ENCODE measurements at places on chromosomes 16 and 17.

DNA sequence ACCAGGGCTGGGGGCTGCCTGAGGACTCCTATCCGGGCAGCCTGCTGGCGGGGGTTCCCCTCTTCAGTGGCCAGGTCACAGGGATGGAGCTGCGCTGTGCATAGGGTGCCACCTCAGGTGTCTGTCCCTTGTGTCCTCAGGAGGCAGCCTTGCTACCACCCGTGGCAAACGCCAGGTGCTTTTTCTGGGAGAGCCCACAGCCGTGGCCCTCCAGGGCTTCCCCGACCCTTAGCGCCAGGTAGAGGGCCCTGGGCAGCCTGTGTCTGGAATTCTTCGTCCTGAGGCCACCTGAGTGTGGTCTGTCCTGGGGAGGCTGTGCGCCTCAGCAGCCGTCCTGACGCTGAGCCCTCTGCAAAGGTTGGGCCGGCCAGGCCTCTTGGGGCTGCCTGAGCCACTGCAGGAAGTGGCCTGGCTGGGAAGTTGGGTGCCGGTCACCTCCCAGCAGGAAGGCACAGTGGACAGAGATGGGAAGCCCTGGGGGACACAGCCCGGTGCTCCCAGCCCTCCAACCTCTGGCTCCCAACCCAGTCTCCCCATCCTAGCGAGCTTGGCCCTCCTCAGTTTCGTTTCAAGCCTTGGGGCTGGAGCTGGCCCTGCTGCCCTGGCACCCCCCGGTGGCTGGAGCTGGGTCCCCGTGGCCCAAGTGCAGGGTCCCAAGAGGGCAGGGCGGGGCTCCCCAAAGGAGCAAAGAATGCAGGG lies 7.6 kb upstream of the BAIAP3 start:
- DNase-seq, result no peak

DNA sequence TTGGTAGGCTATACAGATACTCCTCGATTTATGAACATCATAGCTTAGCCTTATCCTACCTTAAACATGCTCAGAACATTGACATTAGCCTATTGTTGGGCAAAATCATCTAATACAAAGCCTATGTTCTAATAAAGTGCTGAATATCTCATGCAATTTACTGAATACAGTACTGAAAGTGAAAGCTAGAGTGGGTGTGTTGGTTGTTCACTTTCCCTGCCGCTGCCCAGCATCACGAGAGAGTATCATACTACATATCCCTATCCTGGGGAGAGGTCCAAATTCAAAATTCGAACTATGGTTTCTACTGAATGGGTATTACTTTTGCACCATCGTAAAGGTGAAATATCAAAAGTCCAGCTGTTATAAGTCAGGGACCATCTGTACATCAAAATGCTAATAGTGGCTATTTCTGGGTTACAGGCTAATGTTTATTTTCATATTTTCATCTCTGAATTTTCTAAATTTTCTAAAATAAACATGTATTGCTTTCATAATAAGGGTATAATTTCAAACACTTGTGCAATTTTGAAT lies 54.5 kb downstream of the NACA2 start:
- DNase-seq, result peak; percentile 67

DNA sequence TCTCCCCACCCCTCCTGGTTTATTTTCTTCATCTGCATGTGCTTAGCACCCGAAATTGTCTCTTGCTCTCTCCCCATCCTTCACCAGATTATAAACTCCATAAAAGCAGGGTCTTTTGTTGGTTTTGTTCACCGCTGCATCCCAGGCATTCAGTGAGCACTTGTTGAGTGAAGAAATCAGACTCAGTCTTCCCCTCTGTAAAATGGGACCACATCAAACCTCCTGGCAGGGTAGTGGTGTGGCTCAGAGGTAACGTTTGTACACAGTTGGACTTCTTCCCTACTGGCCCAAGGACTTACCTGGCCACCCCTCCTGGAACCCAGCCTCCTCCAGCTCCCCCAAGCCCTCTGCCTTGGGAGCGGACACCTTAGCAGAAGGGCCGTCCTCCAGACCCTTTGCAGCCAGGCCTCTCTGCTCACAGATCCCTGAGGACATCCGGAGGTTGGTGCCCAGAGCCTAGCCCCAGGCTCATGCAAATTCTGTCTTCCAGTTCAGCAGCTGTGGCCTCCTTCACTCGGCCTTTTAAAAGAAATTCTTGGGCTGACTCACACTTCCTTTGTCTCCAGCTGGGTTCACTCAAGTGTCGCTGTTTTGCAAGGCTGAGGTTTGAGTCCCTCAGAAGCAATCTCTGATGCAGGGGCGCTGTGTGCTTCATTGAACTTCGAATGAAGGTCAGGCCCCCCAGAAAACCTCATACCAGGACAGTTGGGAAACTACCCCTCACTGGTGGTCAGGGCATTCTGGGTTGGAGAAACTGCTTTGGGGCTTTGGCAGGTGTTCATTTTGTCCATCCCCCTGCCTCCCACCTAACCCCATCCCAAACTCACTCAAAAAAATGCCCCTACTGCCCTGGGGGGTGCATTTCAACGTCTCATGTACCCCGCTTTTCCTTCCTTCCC lies 16.8 kb upstream of the RMI2 start:
- DNase-seq, result peak; percentile 22

- DNase-seq, result no peak
Measured at GRCh38 chr16:67163164-67163998, 1.2 kb upstream of the HSF4 start.

Measured in OCI-M1 (cell line).